ENCODE measurements at places on chromosomes 7 and 10. TPM values are rescaled to one million over a fixed set of nuclear protein-coding genes. Genes with fewer than 3 reads are reported as not detected.

Gene NRAP
- total RNA-seq = not detected

Gene PGAM1
- total RNA-seq = 280 TPM

Gene H2BK1
- total RNA-seq = not detected

Gene SPDYE9
- total RNA-seq = not detected

Gene IDI2
- not detected for total RNA-seq

Gene PLXNA4
- 0.28 TPM for total RNA-seq

Gene CYP2C19
- not detected for total RNA-seq

Gene SFTPA1
- total RNA-seq = not detected

Gene MYOZ1
- total RNA-seq = 0.14 TPM

Gene TMEM248
- 76.8 TPM for total RNA-seq

Gene KCNIP2
- total RNA-seq = 1.8 TPM

Gene NEUROG3
- not detected for total RNA-seq

Gene CFAP43
- 0.09 TPM for total RNA-seq

Gene ACSM6
- not detected for total RNA-seq

Gene MPP7
- 0.28 TPM for total RNA-seq

Gene ASB10
- total RNA-seq = not detected

Gene CCNJ
- total RNA-seq = 4.8 TPM

Gene CRHR2
- not detected for total RNA-seq

Gene TMEM26
- 0.92 TPM for total RNA-seq

Gene GLUD1
- total RNA-seq = 273 TPM

Gene CLRN3
- total RNA-seq = not detected

Gene NRBF2
- 30.3 TPM for total RNA-seq

Gene ATG9B
- total RNA-seq = 0.37 TPM

Gene CAV2
- total RNA-seq = 47.8 TPM

Gene ATOH7
- not detected for total RNA-seq

Gene ADRB1
- total RNA-seq = not detected
